Activated T-cell treated with anti-CD3 and anti-CD28 coated beads for 4 hours (primary cell): ENCODE measurements at places on chromosomes 16 and 17.
A peak's percentile ranks its signal among the peaks of the same experiment; 100 is the strongest.

GRCh38 chr16:67016681-67017420 is 12.1 kb upstream of the CBFB start:
- no peak for DNase-seq

GRCh38 chr16:58280846-58281301 is 14.0 kb downstream of the PRSS54 start:
- no peak for DNase-seq

DNA sequence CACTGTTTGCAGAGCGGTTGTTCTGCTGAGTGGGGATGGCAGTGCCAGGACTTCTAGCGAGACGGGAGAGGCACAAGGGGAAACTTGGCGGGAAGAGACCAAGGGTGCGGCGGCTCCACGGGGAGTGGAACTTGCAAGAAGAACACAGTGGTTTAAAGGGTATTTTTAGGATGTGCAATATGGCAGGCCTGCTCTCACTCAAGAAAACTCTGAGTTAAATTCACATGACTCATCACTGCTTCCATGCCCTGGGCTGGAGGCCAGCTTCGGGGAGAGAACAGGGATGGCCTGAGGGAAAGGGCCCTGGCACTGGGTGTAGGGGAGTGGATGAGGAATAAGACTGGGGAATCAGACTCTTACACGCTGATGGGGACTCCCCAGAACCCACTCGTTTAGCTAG is 13.3 kb upstream of the CD300LD start:
- no peak for DNase-seq

GRCh38 chr16:67910158-67910557 is 17.1 kb downstream of the PSKH1 start:
- no peak for DNase-seq

DNA sequence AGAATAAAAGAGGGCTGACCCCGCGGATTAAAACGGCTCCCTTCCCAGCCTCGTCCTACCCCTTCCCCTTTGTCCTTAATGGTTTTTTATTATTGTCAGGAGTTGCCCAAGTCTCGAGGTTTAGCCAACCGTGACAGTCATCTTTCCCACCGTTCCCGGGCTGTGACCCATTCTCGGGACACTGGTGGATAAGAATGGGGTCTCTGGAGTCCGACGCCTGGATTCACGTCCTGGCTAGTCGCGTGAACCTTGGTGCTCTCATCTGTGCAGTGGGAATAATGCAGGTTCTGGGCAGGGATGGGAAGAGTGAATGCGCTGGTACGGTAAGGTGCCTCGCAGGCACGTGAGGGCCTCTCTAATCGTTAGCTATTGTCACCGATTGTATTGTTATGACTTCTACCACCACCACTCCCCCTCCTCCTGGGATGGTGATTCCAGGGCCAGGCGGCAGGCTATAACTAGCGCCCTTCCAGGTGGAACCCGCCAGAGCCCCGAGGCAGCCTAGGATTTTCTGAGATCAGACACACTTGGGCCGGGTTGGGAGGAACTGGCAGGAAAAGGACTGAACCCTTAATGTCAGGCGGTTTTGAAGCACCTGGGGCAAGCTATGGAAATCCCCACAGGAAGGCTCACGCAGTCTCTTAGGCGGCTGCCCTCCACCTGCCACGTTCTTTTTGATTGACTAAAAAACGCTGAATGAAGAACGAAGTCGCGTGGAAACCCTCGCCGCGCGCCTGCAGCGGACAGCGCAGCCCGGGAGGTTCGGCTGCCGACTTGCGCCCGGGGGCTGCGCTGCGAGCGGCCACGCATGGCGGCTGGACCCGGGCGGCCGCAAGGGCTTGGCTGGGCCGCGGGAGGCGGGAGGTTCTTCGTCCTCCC is 2.7 kb downstream of the HS3ST3B1 start:
- DNase-seq = no peak

DNA sequence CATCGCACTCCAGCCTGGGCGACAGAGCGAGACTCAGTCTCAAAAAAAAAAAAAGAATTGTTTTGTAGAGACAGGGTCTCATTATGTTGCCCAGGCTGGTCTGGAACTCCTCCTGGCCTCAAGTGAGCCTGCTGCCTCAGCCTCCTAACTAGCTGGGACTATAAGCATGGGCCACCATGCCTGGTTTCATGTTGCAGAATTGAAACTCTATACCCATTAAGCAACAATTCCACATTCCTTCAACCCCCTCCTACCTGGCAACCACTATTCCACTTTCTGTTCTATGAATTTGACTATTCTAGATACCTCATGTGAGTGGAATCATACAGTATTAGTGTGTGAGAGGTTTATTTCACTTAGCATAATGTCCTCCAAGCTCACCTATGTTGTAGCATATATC is 24.5 kb downstream of the RNF135 start:
- DNase-seq = no peak

DNA sequence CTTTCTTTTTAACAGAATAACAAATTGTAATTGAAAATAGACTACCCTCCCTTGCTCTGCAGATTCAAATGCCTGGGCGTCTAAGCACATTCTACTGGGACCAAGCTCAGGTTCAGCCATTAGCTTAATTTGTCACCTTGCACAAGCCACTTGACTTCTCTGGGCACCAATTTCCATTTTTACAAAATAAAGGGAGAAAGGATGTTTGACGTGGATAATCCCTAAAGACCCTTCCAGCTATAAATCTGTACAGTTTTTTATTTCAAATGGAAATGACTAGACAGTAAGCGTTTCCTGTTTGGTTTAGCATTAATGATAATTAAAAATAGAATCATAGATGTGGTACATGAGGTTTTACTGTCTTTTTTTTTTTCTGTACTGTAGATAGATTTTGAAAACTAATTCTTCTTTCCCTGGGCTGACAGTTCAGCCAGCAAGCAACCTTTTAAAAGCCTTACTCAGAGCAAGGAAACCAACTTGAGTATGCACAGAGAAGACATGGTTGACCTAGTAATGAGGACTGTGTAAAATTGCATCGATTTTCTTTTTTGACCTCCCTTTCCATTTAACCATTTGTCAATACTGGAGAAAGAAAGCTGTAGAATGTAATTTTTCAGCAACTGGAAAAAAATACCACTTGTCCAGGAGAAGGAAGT is 1329.5 kb upstream of the CDH8 start:
- no peak for DNase-seq

- DNase-seq = peak; percentile 38
Measured at GRCh38 chr17:17729620-17730249, 48.5 kb downstream of the RAI1 start.

GRCh38 chr16:78982096-78982744 is 618.3 kb downstream of the MAF start:
- no peak for DNase-seq

DNA sequence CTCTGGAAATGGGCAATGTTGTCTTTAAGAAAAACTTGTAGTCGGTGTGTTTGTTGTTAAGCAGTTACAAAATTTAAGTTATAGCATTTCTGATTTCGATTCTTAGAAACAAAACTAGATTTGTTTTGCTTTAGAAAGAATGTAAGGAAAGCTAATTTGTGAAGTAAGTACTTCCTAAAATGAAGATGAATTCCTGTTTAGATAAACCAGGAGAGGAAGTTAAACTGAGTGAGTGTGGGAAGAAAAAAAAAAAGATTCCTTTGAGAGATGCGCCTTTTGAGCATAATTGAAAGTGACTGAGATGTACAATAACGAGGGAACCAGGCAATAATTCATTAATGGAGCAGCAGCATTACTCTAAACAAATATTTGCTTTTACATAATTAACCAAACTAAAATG is 52.4 kb upstream of the ALOX12 start:
- no peak for DNase-seq

GRCh38 chr17:67671493-67671892 is 46.2 kb upstream of the NOL11 start:
- no peak for DNase-seq

DNA sequence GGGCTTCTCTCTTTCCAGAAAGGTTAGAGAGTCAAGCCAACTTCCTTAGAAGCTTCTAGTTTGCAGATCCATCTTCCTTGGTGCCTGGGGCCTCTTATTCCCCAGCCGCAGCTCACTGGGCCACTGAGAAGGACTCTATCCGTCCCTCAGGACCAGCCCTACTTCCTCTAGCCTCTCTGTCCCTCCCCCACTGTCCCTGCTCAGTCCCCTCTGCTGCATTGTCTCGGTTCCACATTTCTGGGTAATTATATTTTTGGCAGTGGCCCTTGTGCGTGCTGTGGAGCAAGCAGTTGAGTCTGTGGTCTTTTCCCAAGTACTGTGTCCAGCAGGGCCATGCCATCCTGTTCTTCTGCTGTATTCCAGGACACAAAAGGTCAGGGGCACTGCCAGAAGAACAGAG is 17.8 kb downstream of the IRX3 start:
- DNase-seq = no peak

GRCh38 chr17:27332485-27333409 is 38.8 kb downstream of the WSB1 start:
- DNase-seq = peak; percentile 76

DNA sequence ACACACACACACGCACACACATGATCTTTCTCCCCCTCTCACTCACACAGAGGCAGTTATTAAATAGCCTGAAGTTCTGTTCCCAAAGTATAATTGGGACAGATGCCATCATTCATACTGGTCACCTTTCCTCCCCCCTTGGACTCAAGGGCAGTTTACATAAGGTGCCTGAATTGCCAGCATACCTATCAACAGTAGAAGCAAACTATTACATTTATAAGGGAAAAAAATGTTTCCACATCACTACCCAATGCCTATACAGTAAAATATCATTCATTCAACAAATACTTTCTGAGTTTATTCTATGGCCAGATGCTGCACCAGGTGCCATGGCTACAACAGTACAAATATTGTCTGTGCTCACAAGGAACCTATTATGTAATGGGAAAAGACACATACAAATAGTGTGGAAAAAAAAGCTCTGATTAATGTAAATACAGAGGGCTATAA is 6.3 kb downstream of the CNTD1 start:
- DNase-seq = no peak

- DNase-seq = no peak
Measured at GRCh38 chr17:79811011-79811867, 14.4 kb upstream of the CBX8 start.

- DNase-seq = no peak
Measured at GRCh38 chr16:53757971-53758609, 54.1 kb downstream of the FTO start.

DNA sequence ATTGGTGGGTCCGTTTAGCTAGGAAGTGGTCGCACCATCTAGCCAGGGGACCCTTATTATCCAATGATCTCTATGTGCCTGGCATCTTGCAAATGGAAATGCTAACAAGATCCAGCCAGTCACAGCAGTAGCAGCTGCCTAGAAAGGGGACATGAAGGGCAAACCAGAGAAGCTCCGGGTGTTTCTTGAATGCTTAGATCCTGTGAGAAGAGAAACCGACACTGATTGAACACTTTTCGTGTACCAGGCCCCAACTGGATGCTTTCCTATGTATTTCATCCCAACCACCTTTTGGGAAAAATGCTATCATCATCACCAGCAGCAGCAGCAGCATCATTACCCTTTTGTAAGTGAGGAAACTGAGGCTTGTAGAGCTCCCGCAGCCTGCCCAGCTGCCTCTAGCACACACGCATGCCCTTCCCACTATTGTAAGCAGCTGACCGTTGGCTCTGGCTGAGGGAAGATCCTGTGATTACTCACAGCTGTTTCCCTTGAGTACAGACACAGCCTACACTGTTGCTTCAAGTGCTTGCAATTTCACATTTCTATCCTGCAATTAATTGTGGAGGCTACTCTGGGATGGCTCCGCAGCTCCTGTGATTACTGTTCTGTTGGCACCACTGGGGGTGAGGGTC is 180.7 kb upstream of the CACNG5 start:
- DNase-seq = no peak

GRCh38 chr17:50426814-50427787 is 1.1 kb downstream of the ACSF2 start:
- DNase-seq = peak; percentile 5

DNA sequence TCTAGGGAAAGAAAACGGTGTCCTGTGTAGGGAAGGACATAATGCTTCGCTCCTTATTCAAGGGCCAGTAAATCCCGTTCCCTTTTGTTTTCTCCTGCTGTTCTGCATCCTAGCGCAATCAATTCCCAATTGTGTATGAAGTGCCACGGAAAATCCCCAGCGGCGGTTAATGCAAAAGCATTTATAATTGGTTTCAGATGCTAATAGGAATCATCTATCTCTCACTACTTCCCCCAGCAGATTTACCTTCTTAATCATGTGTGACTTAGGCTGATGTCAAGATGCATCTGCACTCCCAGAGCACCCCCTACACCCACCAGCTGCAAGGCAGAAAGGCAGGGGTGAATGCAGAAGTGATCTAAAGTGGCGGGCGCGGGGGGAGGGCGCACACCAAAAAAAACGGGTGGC is 32.7 kb upstream of the SSTR2 start:
- DNase-seq = no peak

GRCh38 chr16:29321585-29321984 is 84.9 kb downstream of the NPIPB11 start:
- DNase-seq = no peak

- DNase-seq = no peak
Measured at GRCh38 chr16:88498576-88499208, 45.6 kb downstream of the ZFPM1 start.

- DNase-seq = no peak
Measured at GRCh38 chr17:364308-364707, 11.7 kb upstream of the RPH3AL start.

DNA sequence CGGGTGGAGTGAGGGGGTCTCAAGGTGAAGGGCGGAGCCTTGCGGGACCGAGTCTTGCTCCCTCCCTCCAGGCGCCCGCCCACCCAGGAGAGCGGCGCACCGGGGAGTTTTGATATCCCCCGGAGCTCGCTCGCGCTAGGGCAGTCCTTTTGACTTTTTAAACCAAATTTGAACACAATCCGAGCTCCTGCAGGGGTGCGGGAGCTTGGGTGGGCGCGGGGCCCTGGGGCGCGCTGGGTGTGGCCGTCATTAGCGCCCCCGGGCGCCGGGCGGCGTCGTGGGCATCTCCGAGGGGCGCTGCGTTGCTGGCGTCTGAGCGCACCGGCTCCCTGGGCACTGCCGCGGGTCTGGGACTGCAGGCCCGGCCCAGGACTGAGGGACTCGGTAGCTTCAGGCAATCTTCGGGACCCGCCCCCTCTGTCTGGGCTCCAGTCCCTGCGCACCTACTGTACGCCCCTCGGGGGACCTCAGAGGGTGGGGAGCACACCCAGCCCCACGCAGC is 10.9 kb downstream of the MAF start:
- DNase-seq = no peak

DNA sequence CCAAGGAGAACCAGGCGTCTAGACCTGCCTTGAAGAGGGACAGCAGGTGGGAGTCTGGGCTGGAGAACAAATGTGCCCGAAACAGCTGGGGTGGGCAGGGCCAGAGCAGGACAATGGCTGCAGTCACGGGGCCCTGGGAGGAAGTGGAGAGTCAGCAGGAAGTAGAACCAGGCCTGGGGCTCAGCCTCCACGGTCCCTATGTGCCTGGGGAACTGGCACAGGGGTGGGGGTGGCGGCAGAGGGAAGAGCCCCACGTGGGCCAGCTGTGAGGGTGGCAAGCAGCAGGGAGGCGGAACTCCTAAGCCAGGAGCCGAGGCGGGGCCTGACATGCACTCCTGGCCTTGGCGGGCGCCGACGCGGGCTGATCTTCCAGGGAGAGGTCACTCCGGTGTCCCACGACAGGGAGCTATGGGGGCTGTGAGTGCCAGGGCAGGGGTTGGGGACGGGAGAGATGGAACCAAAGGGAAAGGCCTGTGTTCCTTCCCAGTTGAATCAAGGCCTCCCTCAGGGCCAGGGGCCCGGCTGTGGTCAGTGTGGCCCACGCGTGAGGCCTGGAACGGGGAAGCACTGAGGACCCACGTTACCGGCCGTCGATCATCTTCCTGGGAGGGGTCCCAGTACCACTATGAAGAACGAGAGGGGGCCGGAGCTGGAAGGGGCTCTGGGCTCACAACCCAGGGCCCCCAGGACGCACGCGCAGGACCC is 42.7 kb downstream of the TIMM22 start:
- no peak for DNase-seq

GRCh38 chr17:77529328-77529650 is 388.5 kb downstream of the SEC14L1 start:
- no peak for DNase-seq
